ENCODE measurements at places on chromosomes 4 and X.
A peak's percentile ranks its signal among the peaks of the same experiment; 100 is the strongest.

DNA sequence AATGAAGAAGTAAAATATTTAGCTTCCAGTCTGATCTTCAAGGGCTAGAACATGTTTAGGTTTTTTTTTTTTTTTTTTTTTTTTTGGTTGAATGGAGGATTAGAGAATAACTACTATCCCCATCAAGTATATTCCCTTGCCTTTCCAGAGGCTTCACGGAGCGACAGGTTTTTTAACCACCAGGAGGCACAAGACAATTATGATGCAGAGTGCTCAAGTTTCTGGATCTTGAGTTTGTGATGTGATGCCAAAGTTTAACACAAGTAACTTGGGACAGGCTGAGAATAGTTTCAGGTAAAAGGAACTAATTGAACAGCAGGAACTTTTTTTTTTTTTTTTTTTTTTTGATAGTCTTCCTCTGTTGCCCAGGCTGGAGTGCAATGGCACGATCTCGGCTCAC lies 30.3 kb downstream of the CCNI start:
- DNase-seq: no peak

DNA sequence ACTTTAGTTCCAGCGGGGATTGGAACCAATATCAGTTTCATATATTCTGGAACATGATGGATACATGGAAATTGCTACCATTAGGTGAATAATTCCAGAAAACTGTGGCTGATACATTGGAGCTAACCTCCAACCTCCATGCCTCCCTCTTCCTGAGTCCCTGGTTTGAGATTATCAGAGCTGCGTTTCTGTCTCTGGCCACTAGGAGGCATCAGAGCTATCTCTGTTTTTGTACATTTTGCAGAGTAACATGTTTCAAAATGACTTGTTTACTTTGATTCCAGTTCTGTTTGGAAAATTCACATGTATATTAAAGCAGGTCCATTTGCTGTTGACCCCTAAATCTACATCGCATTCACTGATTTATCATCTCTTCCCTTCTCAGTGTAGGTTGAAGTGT lies 2.4 kb upstream of the RAB40AL start:
- no peak for DNase-seq

GRCh38 chrX:133265331-133265730 lies 47.2 kb upstream of the TFDP3 start:
- peak; percentile 93 for DNase-seq

- no peak for DNase-seq
Observed at GRCh38 chr4:67571975-67572374, 13.4 kb downstream of the STAP1 start.

DNA sequence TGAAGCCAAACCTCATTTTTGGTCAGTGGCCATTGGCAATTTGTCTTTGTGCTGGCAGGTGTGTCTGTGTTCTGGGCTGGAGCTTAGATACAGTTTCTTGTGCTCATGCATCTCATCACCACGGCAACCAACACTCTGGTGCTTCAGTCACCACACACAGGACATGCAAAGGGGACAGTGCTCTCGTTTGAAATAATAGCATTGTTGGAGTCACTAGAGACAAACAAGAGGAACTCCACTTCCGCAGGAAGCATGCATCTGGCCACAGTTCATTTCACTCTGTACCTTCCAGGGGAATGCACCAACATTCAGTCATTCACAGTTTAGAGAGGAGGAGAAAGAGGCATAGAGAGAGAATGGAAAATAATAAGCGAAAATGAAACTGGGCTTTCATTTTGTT lies 267.4 kb downstream of the ANK2 start:
- no peak for DNase-seq

DNA sequence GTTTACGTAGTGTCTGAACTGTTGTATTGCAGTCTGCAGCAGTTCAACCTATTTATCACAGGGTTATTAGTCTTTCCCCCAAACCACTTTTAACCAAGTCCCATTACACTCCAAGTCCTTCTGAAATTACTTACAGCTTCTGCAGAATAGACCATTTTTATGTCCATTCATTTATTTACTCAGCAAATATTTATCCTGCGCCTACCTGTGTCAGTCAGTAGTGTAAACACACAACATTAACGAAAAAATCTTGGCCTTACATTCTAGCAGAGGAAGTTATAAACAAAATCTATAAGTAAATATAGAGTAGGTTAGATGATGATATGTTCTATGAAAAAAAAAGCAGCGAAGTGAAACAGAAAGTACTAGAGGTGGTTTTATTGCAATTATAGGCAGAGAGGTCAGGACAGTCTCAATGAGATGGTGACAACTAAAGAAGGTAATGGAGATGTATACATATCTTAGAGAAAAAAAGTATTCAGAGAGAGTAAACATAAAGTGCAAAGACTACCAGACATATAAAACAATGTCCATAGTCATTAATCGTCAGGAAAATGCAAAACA lies 534.7 kb downstream of the KCNIP4 start:
- DNase-seq: no peak
